Stimulated activated effector memory CD8-positive, alpha-beta T cell treated with anti-CD3 and anti-CD28 coated beads, Interleukin-12 subunit alpha, Interleukin-12 subunit beta, amount 100 ng/mL, for 72 hours (primary cell): ENCODE measurements at places on chromosomes 3 and 15.

GRCh38 chr3:55902221-55902900 lies 415.3 kb upstream of the WNT5A start:
- no peak for DNase-seq

GRCh38 chr3:97863031-97863430 lies 41.2 kb downstream of the CRYBG3 start:
- DNase-seq, result no peak

GRCh38 chr15:89980896-89981295 lies 20.2 kb upstream of the ZNF710 start:
- no peak for DNase-seq

GRCh38 chr3:16437640-16438039 lies 75.9 kb downstream of the RFTN1 start:
- DNase-seq, result no peak

DNA sequence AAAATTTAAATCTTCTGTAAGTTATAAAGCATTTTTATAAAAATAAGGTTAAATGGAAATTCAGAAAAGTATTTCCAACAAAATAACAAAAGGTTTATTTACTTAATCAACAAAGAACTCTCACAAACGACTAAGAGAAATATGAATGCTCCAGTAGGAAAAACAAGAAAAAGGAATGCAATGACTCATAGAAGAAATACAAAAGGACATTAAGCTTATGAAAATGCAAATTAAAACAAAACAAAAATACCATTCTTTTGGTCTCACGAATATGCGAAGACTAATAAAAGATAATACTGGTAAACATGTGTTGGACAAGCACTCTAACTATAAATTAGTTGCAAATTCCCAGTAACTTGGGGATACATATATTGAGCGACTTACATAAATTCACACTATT lies 17.5 kb upstream of the TBC1D5 start:
- DNase-seq, result no peak
